ENCODE measurements at places on chromosomes 3 and 15.

DNA sequence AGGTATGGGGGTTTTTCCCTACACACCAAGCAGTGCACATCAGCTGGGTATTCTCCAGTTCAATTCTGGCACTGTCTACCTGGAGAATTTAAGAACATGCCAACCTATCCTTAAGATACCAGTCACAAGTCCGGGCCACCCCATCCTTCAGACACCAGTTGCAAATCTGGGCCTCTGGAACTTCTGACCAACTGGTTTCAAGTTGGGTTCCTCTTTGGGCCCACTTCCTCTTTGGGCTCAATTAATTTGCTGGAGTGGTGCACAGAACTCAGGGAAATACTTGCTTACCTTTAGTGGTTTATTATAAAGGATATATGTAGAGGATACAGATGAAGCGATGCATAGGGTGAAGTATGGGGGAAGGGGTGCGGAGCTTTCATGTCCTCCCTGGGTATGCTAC lies 25.3 kb downstream of the GLCE start:
- no peak for DNase-seq

DNA sequence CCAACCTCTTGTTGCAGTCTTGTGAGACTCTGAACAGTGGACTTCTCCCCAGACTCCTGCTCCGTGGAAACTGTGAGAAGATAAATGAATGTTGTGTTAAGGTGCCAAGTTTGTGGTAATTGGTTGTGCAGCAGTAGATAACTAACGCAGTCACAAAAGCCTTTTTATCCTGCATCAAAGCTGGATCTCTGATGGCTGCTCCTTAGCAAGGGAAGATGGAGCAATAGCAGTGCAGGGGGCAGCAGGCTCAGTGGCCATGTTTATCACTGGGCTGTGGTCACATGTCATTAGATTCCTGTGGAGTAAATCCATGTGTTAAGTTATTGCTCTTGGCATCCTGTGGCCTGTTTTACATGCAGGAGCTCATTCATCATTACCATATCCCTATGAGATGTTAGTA lies 13.5 kb downstream of the CMTM7 start:
- no peak for DNase-seq

- DNase-seq, result no peak
These were observed 26.5 kb downstream of the RTP1 start for GRCh38 chr3:187223799-187224198.

DNA sequence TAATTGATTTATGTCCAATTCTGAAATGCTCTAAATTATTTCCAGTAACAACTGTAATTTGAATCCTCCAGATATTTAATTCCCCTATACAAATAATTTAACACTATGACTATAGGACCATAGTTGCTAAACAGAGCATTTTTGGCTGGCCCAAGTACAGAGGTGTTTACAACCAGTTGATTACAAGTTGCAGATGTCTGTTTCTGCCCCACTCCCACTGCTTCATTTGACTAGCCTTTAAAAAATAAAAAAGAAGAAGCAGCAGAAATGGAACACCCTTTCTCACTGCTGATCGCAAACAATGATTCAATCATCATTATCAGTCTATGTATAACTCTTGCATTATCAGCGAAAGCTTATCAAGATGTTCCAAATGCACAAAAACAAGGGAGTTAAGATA lies 54.6 kb downstream of the SENP7 start:
- no peak for DNase-seq

GRCh38 chr3:56453011-56453410 lies 15.3 kb downstream of the ERC2 start:
- no peak for DNase-seq

GRCh38 chr3:139198929-139199328 lies 144.9 kb upstream of the MRPS22 start:
- DNase-seq, result no peak

GRCh38 chr3:55735976-55736375 lies 248.9 kb upstream of the WNT5A start:
- no peak for DNase-seq

DNA sequence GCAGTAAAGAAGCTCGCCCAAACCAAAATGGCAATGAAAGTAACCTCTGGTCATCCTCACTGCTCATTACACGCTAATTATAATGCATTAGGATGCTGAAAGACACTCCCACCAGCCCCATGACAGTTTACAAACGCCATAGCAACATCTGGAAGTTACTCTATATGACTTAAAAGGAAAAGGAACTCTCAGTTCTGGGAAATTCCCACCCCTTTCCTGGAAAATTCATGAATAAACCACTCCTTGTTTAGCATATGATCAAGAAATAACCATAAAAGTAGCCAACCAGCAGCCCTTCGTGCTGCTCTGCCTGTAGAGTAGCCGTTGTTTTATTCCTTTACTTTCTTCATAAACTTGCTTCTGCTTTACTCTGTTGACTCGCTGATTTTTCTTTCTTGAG lies 164.6 kb downstream of the SMAD6 start:
- DNase-seq, result no peak

DNA sequence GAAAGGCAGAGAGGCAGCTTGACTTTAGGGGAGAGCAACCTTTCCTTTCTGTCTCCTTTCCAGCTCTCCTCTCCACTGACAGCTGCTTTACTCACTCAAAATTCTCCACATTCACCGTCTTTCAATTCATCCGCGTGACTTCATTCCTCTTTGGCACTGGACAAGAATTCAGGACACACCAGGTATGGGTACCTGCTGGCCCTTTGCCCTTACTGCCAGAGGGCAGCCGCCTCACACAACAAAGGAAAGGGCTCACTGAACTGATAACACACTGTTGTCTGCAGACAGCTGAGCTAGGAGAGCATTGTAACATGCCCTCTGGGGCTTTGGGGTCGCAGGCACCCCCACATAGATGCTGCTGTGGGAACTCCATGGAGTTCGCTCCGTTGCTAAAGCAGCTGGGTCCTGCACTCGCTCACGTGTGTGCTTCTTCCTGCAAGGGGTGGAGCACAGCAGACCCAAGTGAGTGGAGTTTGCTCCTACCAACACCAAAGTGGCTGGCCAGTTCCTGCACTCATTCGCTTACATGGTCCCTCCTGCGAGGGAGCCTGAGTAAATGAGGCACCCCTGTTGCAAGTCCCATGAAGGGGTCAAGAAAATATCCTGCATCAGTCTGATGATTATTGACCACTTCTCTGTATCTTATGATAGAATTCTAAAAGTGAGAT lies 79.0 kb upstream of the SGO1 start:
- DNase-seq, result no peak

DNA sequence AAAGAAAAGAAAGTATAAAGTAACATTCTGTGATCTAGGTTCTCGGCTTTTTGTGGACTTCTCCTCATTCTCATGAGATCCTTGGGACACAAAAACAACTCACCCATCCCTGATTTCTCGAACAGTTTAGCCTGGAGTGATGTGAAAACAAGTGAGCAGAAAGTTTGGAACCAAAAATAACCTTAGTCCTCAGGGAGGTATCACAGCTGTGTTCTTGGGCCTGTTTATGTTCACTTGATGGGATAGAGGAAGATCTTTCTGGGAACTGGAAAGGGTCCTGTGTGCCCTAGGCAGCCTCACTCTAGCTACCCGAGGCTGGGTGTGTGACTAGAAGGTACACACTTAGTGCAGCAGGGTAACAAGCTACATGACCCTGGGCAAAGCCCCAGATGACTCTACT lies 308.8 kb upstream of the PDZRN3 start:
- no peak for DNase-seq

DNA sequence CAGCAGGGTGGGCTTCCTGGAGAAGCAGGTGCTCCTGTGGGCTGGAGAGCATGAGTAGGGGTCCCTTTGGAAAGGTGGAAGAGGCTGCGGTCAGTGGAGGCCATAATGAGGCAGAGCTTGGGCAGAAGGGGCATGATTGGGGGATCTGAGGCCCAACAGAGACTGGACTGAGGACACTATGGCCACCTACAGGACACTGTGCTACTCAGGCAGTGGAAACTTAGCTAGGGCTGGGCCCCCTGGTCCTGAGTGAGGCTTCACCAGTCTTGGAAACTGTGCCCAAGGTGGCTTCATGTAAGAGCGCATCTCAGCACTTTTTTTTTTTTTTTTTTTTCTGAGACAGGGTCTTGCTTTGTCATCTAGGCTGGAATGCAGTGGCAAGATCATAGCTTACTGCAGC lies 6.3 kb upstream of the COMMD4 start:
- DNase-seq, result no peak

- DNase-seq, result no peak
These were observed at the start of gene GALNT15 for GRCh38 chr3:16174389-16174788. Gene GALNT15, plus strand, starts transcription at chr3:16174680. Its CDS starts 472 bp downstream, at chr3:16175152.

- DNase-seq, result no peak
These were observed 188.3 kb downstream of the TBC1D2B start for GRCh38 chr15:77889009-77889806.

DNA sequence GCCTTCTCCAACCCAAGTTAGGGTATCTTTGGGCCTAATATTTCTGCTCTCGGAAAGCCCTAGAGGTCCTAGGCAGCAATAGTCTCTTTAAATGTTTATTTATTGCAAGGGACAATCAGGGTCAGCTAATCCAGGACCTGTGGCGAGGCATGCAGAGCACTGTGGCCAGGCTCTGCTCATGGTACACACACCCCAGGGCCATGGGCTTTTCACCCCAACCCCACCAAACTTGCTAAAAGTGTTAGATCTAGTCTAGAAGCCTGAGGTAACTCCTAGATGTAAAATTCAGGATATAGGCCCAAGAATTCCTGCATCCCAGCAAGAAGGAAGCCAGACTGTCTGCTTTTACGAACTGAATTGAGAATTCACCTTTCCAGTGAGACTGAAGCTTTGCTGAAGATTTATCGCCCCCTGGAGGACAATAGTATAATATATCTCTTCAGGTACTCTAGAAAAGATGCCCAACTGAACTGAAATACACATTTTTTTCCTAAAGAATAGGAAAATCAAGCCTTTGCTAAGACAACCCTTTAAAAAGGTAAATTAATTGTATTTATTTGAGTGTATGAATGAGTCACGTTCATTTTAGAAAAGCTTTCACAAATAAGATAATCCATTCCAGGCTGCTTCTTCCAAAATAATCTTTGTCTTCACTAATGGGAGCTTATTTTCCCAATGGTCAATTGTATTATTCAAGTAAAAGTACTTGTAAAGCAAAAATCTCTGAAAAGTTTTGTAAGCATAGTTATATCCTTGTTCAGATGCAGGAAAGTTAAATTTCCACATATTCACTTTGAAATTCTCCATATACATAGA lies 89.8 kb downstream of the LRRC3B start:
- DNase-seq, result no peak

- DNase-seq, result no peak
These were observed 26.3 kb downstream of the FBXO22 start for GRCh38 chr15:75929799-75930565.

- DNase-seq, result no peak
These were observed 57.6 kb upstream of the MEX3B start for GRCh38 chr15:82103468-82103867.

- DNase-seq, result no peak
These were observed 36.3 kb downstream of the KNL1 start for GRCh38 chr15:40630313-40630712.

- no peak for DNase-seq
These were observed 188.1 kb downstream of the PLOD2 start for GRCh38 chr3:145972851-145973250.
